Glutamatergic neuron (in vitro differentiated cells): ENCODE measurements at places on chromosomes 4 and X. TPM values are rescaled to one million over a fixed set of nuclear protein-coding genes. Genes with fewer than 3 reads are reported as not detected.
A peak's percentile ranks its signal among the peaks of the same experiment; 100 is the strongest.

DNA sequence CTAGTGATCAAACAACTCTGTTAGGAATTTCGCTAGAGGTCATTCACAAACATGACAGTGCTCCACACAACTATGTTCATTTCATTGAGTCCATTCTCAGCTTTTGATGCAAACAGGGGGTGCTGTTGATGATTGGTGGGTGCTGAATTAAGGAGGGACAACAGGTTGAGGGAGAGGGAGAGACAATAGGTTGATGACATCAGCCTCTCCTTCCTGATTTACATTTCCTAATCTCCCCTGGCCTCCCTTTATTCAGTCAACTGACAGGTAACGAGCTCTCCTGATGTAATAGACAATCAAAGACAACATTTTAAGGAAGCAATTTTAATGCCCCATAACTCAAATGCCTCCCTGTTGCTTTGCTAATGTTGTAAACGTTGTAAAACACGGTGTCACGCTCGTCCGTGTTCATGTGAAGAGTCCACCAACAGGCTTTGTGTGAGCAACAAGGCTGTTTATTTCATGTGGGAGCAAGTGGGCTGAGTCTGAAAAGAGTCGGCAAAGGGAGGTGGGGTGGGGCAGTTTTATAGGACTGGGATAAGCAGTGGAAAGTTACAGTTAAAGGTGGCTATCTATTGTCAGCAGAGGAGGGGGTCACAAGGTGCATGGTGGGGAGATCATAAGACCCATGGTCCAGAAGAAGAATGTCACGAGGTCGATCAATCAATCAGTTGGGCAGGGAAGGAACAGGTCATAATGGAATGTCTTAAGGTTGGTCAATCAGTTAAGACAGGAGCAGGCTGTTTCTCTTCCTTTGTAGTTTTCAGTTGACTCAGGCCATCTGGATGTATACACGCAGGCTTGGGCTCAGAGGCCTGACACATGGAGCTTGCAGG is 4.8 kb upstream of the GAR1 start:
- no peaks in the 10 kb centered on the region for H3K4me1 ChIP-seq
- H3K27me3 ChIP-seq = peaks cover 6% of the 10 kb centered on the region
- no peak overlapping the region for H3K27ac ChIP-seq
- no peak overlapping the region for H3K4me3 ChIP-seq

- peaks cover 3% of the 10 kb centered on the region for H3K27me3 ChIP-seq
- H3K36me3 ChIP-seq = peaks cover 12% of the 10 kb centered on the region
- H3K27ac ChIP-seq = no peak overlapping the region
- DNase-seq = no peak
- H3K4me3 ChIP-seq = no peak overlapping the region
- H3K4me1 ChIP-seq = peaks cover 4% of the 10 kb centered on the region
Observed at GRCh38 chr4:61320631-61321030, 120.5 kb downstream of the ADGRL3 start.

- H3K27ac ChIP-seq = no peak overlapping the region
- no peaks in the 10 kb centered on the region for H3K36me3 ChIP-seq
- peaks cover 3% of the 10 kb centered on the region for H3K4me1 ChIP-seq
- no peak overlapping the region for H3K4me3 ChIP-seq
- DNase-seq = no peak
Observed at GRCh38 chrX:129953334-129953648, 29.1 kb upstream of the BCORL1 start.

DNA sequence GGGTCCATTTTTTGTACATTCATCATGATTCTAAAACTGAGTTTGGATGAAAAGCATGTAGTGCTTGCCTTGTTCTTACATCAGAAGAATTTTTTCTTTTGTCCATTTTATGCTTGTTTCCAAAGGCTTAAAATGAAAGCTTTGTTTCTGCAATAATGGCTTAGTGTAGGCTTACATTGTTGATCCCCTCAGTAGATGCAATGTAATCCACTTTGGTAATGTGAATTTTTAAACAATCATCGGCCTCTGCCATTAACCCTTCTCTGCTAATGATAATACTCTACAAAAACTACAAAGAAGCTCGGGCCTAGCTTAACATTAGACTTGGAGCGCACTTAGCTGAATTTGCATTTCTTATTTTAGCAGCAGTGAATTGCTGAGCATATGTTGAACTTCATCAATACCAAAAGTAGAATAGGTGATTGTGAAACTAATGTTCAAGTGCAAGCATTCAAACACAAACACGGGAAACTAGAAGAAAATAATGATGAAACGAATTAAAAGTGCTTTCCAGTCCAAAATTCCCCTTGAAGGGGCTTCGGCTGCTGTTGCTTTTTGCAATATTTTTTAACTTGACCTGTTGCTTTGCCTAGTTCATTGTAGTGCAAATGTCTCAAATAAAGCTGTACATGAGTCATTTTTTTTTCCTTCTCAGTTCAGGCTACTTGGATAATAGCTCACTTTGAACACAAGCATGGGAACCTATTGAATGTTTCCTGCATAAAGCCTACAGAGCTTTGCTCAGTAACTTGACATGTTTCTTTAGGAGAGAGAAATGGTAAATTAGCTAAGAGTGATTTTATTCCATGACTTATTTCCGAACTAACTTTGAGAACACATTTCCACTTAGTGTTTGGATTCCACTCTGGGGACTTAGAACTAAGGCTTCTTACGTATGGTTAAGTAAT is 66.5 kb downstream of the SLIT2 start:
- no peak for DNase-seq
- H3K27me3 ChIP-seq = no peaks in the 10 kb centered on the region
- H3K4me1 ChIP-seq = peaks cover 24% of the 10 kb centered on the region
- H3K36me3 ChIP-seq = no peaks in the 10 kb centered on the region
- peak overlapping the region; percentile 44 for H3K27ac ChIP-seq

DNA sequence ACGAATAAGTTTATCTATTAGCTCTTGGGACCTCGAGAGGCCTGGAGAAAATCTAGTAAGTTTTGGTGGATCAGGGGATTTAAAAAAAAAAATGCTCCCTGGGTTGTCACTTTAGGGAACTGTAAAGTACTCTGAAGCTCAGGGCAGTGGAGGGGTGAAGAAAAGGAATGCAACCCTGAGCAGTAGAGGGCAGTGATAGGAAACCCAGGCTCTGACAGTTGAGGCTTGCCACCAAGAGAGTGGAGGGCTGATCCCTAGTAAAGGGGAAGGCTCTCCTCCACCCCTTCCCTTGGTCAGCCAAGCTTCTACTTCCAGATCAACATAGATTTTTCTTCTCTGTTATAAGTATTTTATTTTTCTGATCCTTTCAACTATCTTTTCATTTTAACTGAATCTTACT is 73.1 kb downstream of the FBXO8 start:
- no peak overlapping the region for H3K4me3 ChIP-seq
- peaks cover 23% of the 10 kb centered on the region for H3K4me1 ChIP-seq
- H3K27ac ChIP-seq = no peak overlapping the region
- no peaks in the 10 kb centered on the region for H3K36me3 ChIP-seq
- H3K27me3 ChIP-seq = peaks cover 14% of the 10 kb centered on the region

GRCh38 chrX:112874175-112874574 is 33.5 kb upstream of the AMOT start:
- no peaks in the 10 kb centered on the region for H3K27me3 ChIP-seq
- no peaks in the 10 kb centered on the region for H3K4me1 ChIP-seq
- H3K36me3 ChIP-seq = no peaks in the 10 kb centered on the region
- DNase-seq = no peak

DNA sequence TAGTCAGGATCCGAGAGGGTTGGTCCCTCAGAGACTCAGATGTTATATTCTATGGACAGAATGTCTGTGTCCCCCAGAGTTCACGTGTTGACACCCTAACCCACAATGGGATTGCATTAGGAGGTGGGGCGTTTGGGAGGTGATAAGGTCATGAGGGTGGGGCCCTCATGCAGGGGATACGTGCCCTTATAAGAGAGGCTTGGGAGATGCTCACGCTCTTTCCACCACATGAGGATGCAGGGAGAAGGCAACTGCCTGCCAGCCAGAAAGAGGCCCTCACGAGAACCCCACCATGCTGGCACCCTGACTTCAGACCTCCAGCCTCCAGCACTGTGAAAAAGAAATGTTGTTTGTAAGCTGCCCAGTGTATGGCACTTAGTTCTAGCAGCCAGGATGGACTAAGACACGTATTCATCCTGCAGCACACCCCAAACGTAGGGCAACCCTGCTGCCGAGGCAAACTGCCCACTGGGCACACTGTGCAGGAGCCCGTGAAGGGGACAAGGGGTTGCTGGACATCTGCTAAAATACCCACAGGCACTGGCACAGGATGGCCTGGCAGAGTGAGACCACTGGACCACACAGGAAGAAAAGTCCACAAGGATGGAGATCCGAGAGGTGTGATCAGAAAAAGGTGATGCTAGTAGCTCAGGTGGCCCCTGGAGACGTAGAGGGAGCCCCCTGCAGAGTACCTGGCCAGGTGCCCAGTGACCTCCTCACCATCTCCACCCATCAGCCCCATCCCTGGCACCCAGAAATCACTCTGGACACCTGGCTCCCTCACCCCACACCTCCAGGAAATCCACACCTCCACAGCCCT is 62.7 kb downstream of the HTRA3 start:
- H3K4me3 ChIP-seq = no peak overlapping the region

DNA sequence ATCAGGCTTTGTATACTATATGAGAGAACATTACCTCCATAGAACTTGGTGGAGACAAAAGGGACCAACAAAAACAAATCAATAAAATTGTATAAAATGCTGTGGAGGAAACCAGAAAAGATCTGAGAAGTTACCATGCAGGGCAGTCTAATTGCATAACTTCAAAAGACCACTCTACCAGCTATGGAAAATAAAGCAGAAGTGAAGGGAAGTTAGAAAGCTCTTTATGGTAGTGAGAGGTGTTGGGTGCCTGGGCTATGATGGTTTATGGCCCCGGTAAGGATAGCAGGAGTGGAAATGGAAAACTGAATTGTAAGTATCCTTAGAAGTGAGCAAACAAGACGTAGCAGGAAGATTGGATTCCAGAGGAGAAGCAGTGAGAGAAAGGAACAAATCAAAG is 3.1 kb downstream of the TMEM184C start:
- peak overlapping the region; percentile 30 for H3K4me3 ChIP-seq
- no peaks in the 10 kb centered on the region for H3K36me3 ChIP-seq
- no peak overlapping the region for H3K27ac ChIP-seq
- no peak for DNase-seq
- H3K4me1 ChIP-seq = peaks cover 11% of the 10 kb centered on the region

Gene CPLX1
- total RNA-seq = 115 TPM

Gene SAGE1
- total RNA-seq = not detected

Gene SOWAHD
- not detected for total RNA-seq

Gene SPATA18
- total RNA-seq = 3.9 TPM
